ENCODE measurements at places on chromosomes 5 and 9. TPM values are rescaled to one million over a fixed set of nuclear protein-coding genes. Genes with fewer than 3 reads are reported as not detected.

The HACD4 gene
- 7.5 TPM for total RNA-seq

- peak; percentile 76 for DNase-seq
These were observed 1.2 kb upstream of the PAPPA start for GRCh38 chr9:116152390-116152789.

GRCh38 chr9:113348437-113348836, 904 bp upstream of the BSPRY start:
- DNase-seq = no peak

GRCh38 chr9:6188466-6188865, 27.1 kb upstream of the IL33 start:
- DNase-seq = no peak

DNA sequence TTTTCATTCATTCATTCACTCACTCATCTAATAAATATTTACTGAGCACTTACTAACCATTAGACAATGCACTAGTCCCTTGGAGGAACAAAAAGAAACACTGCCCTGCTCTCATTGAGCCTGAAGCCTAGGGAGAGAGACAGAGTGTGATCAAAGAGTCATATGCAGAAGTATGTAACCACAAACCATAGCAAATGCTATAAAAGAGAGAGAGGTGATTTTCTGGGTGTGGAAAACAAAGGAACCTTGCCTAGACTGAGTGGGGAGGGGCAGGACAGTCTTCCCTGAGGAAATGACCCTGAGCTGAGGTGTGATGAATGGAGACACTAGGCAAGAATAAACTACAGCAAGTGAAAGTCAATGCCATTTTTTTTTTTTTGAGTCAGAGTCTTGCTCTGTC, 10.8 kb upstream of the ADRA1B start:
- peak; percentile 92 for DNase-seq

All from GM23248 (cell line).